ENCODE measurements at places on chromosomes 3 and 15.
A peak's percentile ranks its signal among the peaks of the same experiment; 100 is the strongest.

DNA sequence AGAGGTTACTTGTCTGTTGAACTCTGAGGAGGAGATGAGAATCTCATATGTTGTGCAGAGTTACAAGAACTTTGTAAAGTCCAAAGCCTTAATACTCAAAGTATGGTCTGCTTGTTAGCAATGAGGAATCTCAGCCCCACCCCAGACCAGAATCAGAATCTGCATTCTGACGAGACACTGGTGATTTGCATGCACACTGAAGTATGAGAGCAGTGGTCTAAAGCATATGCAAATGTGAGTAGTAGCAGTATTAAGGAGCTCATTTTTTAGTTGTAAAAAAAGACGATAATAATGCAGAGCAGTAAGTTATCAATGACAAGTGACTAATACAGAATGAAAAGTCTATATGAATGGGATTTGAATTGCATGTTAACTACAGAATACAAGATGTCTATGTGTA lies 327.7 kb downstream of the RYR3 start:
- DNase-seq: no peak

GRCh38 chr15:69323893-69324430 lies 25.2 kb downstream of the PAQR5 start:
- no peak for DNase-seq

- DNase-seq: no peak
Measured at GRCh38 chr3:134030379-134031347, 938 bp upstream of the SLCO2A1 start.

DNA sequence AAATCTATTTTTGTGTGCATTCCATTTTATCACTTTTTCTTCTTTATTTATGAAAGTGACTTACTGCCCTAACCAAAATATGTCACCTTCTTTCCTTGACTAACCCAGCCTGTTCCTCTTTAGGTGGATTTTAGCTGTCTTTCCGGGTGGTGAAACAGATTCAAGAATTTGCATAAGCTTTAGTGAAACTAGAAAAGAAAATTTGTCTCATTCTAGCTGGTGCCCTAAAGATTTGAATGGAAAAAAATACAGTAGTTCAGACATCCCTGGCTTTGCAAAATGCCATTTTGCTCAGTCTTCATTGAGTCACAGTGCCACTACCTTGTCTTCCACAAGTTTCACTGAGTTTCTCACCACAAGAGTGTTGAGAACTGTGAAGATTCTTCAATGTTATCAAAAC lies 28.2 kb upstream of the CCDC50 start:
- DNase-seq: no peak

- peak; percentile 22 for DNase-seq
Measured at GRCh38 chr15:81113204-81113657, 20.8 kb upstream of the CFAP161 start.

- DNase-seq: no peak
Measured at GRCh38 chr15:99925661-99926461, 192.6 kb upstream of the LYSMD4 start.

- DNase-seq: no peak
Measured at GRCh38 chr3:137988982-137989381, 21.0 kb upstream of the CLDN18 start.

DNA sequence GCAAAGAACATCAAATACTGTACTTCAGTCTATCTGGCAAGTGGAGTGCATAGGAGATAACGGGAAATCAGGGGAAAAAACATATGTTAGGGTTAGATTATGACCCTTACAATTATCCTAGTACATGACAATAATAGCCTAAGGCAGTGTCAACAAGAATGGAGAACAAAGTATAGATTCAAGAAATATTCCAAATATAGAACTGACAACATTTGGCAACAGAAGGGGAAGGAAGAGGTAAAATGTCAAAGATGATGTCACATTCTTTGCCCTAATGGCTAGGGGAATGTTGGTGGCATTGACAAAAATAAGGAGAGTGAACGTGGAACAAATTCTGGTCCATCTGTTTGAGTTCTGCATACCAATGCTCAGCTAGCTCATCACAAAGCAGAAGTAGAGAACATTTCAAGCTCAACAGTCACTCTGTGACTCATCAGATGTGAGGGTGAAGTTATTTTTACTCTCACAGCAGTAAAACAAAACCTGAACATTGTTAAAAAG lies 15.5 kb upstream of the ATP8B4 start:
- peak; percentile 7 for DNase-seq

DNA sequence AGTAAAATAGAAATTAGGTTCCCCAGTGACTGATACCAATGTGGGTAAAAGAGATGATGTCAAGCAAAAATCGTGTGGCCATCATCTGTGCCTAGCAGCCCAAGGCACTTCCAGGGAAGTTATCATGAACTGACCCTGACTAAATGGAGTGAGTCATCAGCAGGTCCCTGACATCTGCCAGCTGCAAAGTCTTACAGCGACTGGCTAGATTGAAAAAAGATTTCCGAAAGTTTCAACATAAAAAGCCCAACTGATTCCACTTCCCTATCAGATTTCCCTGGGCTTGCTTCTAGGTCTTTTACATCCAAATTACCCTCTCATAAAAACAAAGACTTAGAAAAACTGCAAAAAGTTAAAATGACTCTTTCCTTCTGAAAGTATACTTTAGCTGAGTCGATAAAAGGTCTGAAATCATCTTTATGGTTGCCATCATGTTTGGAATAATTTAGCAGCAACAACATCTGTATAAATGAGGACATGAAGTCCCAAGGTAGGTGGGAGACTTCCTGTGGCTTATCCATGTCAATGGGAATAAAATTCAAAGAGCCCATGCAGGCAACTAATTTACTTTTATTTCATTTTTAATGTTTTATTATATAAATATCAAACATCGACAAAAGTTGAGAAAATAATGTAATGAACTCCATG lies 342.8 kb downstream of the ERC2 start:
- peak; percentile 68 for DNase-seq

- DNase-seq: no peak
Measured at GRCh38 chr15:37679627-37680026, 254.8 kb upstream of the TMCO5A start.

DNA sequence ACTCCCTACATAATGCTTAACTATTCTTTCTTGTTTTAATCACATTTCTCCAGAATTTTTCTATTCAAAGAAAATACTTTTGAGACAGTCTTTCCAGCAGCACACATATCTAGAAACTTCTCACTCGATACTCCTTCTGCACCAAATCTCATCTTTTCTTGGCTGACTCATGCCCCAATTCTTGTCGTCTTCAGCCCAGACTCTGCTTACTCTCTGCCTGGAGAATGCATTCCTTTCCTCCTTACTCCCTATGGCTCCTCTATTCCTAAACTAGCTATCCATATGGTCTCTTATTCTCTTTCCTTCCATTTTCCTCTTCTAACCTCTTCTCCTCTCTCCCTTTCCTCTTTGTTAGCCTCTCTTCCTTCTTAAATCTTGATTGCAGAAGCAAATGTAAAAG lies 158.7 kb downstream of the GBE1 start:
- peak; percentile 35 for DNase-seq

DNA sequence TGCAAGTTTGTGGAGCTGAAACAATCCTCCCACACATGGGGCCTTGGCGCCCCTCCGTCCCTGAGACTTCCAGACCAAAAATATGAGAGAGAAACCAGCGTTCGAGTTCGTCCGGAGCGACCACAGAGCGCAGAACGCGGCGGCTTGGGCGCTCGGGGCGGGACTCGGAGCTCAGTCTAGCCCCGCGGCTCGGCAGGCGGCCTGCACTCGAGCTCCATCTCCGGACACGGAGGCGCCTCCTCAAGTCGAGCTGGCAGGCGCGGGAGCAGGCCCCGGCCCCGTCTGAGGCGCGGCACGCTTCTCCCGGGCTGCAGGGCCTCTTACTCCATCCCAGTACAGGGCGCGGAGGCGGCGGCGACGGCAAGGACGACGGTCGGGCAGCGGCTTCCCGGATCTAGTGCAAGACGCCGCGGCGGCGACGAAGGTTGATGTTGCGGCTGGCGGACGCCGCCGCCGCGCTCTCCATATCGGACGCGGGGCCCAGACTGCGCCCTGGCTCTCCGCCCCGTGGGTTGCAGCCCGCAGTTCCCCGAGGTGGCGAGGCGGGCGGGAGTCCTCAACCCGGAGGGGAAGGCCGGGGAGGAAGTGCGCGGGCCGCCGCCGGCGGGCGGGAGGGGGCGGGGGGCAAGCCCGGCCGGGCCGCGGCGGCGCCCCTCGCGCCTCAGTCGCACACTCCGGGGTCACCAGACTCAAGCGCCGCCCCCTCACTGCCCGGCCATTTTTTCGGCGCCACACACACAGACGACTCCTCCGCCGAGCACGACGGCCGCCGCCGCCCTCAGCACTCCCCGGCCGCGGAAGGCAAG lies 674 bp downstream of the MSL2 start:
- peak; percentile 78 for DNase-seq

DNA sequence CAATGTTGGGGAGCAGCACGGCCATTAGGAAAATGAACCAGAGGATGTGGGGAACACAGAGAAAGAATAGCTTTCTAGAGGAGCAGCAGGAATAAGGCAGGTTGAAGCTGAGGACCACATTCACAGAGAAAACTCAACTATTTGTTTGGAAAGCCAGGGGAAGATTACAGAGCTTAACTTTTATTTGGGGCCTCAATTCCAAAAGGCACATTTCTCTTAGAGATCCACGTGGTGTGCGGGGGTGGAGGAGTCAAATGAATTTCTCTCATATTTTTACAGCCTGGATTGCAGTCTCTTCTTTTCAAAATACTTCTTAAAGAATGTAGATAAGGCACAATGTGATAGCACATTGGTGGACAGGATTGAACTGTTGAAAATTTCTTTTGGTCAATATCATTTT lies 253.7 kb downstream of the ROBO1 start:
- no peak for DNase-seq

- DNase-seq: no peak
Measured at GRCh38 chr3:149615731-149616221, 42.0 kb downstream of the WWTR1 start.

GRCh38 chr15:33218071-33218491 lies 23.6 kb upstream of the FMN1 start:
- DNase-seq: no peak

- no peak for DNase-seq
Measured at GRCh38 chr3:193929921-193930646, 205.9 kb upstream of the HES1 start.

- DNase-seq: no peak
Measured at GRCh38 chr15:71362987-71363968, 248.0 kb downstream of the THSD4 start.

- peak; percentile 24 for DNase-seq
Measured at GRCh38 chr15:50907601-50908208, 778 bp upstream of the AP4E1 start.

GRCh38 chr3:25452192-25452591 lies 24.1 kb downstream of the RARB start:
- no peak for DNase-seq

Measured in fibroblast of skin of right quadriceps (primary cell).